ENCODE measurements at places on chromosomes 3 and 15.

GRCh38 chr3:187946163-187946691, 201.0 kb upstream of the BCL6 start:
- DNase-seq: no peak

- no peak for DNase-seq
Measured at GRCh38 chr3:117563063-117563462, 853.5 kb downstream of the TUSC7 start.

- no peak for DNase-seq
Measured at GRCh38 chr3:185658504-185658912, 72.4 kb downstream of the SENP2 start.

DNA sequence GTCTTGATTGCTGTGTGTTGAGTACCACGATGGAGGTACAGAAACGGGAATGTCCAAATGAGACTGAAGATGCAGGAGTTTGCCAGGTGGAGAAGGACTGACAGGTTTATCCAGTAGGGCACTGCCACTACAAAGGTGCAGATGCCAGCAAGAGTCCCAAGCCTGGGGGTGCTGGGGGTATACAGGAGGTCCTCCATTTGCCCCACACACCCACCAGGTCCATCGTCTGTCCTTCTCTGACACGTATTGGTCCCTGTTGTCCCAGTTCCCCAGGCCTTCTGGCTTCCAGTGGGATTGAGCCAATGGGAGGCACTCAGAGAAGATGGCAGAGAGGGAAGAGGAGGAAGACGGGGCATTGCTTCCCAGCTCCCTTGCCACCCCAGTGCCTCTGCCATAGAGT, 6.6 kb downstream of the HAPLN3 start:
- DNase-seq: no peak
